ENCODE measurements at places on chromosomes 1 and 21. TPM values are rescaled to one million over a fixed set of nuclear protein-coding genes. Genes with fewer than 3 reads are reported as not detected.

NTNG1 gene
- total RNA-seq, result not detected

SGIP1 gene
- not detected for total RNA-seq

TSPEAR gene
- total RNA-seq, result not detected

S100PBP gene
- total RNA-seq, result 11.3 TPM

CD1D gene
- 0.10 TPM for total RNA-seq

MXRA8 gene
- 0.61 TPM for total RNA-seq

TFAP2E gene
- 0.56 TPM for total RNA-seq

CITED4 gene
- 103 TPM for total RNA-seq

SPSB1 gene
- total RNA-seq, result 29.5 TPM

THEM5 gene
- total RNA-seq, result not detected

C1orf94 gene
- total RNA-seq, result not detected

TFF1 gene
- total RNA-seq, result 26.5 TPM

UBE2J2 gene
- 45.8 TPM for total RNA-seq

COL8A2 gene
- total RNA-seq, result 0.15 TPM

LCE1B gene
- total RNA-seq, result not detected

PTPRC gene
- not detected for total RNA-seq

KLHDC9 gene
- total RNA-seq, result 2.0 TPM

ATAD3A gene
- total RNA-seq, result 39.5 TPM

VWA5B1 gene
- total RNA-seq, result not detected

PTGER3 gene
- not detected for total RNA-seq

HMGN2 gene
- 333 TPM for total RNA-seq

PEX19 gene
- total RNA-seq, result 25.1 TPM

DOP1B gene
- total RNA-seq, result 3.4 TPM

NPR1 gene
- total RNA-seq, result 0.97 TPM

TAF12 gene
- total RNA-seq, result 11.4 TPM

PADI2 gene
- total RNA-seq, result 0.94 TPM

SLX9 gene
- total RNA-seq, result 55.7 TPM

KLHDC8A gene
- total RNA-seq, result 1.1 TPM
